Hippocampal formation (tissue), 2 donors: ENCODE measurements at places on chromosomes 4 and X.
A peak's percentile ranks its signal among the peaks of the same experiment; 100 is the strongest.

- DNase-seq, result no peak
Measured at GRCh38 chr4:24988776-24989175, 42.0 kb downstream of the LGI2 start.

DNA sequence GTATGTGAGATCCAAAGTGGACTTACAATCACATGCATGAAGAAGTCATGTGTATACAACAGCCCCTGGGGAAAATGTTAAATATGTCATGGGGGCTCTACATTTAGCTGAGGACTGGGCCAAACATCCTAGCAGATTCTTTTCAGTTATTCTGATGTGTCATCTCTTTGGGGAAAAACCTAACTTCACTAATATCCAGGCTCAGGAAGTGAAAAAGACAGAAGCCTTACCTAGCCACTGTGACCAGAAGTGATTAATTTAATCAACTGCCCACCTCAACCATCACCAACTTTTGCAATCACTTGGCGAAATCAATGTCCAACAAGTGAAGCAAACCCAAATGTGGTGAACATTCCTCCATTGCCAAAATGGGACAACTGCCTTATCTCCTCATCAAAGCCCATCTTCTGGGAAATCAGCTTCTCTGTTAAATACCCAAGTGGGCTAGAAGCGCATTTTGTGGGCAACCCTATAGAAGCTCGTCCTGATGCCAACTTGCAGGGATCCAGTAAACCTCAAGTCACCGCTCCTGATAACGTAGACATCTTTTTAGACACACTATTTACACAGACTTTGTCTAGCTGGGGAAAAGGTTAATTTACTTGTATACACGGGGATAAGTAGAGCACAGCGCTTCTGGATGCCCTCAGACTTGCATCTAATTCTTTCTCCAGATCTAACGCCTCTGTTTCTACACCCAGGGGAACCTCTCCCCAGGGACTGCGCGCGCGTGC is 1.4 kb upstream of the HHIP start:
- DNase-seq, result no peak

- DNase-seq, result no peak
Measured at GRCh38 chr4:140579278-140579677, 10.5 kb upstream of the UCP1 start.

DNA sequence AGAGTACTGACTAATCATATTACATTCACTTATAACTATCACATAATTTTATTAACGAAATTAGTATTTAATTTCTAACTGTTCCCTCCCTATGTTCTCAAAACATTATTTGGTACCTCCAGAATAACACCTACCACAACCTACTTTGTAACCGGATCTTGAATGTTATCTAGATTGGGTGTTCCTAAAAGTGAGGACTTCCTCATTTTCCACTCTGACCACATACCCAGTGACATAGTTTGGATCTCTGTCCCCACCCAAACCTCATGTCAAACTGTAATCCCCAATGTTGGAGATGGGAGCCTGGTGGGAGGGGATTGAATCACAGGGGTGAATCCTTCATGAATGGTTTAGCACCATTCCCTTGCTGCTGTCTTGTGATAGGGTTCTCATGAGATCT is 21.8 kb downstream of the NR3C2 start:
- no peak for DNase-seq

GRCh38 chrX:16335181-16335580 is 167.9 kb downstream of the MAGEB17 start:
- no peak for DNase-seq

GRCh38 chr4:185640811-185641675 is 105.7 kb upstream of the PDLIM3 start:
- DNase-seq, result no peak

GRCh38 chr4:95255396-95256107 is 293.2 kb downstream of the UNC5C start:
- no peak for DNase-seq

DNA sequence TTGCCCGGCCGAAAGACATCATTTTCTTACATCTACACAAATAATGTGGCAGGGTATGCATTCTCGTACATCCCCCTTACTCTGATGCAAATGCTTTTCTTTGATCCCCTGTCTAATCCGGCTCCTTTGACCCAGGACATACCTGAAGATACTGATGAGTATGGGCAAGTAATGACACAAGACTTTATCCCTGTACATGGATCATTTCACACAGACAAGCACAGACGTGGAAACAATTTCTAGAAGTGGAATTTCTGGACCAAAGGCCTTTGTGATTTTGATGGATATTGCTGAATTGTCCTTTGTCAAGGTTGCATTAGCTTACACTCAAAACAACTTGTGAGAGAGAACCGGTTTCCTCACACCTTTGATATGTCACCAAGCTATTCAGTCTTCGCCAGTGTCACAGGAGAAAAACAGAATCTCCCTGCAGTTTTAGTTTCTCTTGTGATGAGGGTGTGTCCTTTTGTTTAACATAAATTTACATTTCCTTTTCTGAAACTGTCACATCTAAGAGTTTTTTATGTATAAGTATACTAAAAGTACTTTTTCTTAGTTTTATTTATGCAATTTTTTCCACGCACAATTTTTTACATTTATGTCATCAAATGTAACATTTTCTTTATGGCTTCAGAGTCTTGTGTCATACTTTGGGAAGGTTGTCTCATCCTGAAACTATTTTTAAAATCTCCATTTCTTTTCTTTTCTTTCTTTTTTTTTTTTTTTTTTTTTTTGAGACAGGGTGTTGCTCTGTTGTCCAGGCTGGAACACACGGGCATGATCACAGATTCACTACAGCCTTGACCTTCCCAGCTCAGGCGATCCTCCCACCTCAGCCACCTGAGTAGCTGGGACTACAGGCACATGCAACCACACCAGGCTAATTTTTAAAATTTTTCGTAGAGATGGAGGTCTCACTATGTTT is 25.2 kb downstream of the RWDD4 start:
- no peak for DNase-seq

DNA sequence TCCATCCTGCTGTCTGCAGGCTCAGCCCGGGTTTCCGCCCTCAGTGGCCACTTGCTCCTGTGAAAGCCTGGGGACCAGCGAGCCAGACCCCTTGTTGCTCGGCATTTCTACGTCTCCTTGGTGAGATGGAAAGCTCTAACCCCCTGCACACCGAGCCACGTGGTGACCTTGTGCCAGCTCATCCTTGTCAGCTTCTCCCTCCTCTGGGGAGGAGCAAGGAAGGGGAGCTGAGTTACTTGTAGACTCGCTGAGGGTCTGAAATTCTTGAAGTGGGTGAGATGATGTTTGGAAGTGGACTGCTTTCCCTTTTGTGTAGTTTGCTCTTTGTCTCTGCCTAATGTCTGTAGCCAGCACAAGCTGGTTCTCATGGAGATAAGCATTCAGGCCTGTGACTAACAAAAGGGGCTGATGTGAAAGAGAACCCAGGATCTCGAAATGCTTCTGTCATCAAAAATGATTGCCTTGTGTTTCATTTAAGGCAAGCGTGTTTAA is 29.3 kb downstream of the RGS12 start:
- peak; percentile 42 for DNase-seq

GRCh38 chrX:6849716-6850414 is 297.6 kb upstream of the STS start:
- DNase-seq, result no peak

GRCh38 chr4:61292322-61292721 is 92.2 kb downstream of the ADGRL3 start:
- DNase-seq, result no peak

GRCh38 chrX:154431341-154431740 is 2.9 kb downstream of the ATP6AP1 start:
- DNase-seq, result no peak

DNA sequence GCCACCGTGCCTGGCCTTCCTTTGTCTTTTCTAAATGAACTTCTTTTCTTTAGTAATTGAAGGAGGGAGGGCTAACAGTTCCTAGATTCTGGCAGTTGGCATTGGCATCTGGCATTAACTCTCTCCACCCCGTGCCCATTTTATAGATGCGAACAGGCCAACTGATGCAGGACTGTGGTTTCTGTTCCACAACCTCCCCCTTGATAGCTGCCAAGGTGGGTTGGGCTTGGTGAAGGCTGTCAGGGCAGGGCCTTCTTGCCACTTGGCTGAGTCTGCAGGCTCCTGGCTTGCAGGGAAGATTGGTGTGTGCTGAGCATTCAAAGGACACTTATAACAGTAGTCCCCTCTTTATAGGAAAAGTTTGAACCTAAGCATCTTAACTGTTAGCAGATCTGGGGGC is 4.3 kb downstream of the SOWAHD start:
- DNase-seq, result no peak
